Cardiac fibroblast (primary cell): ENCODE measurements at places on chromosomes 2 and 18.

GRCh38 chr2:102663381-102663780 is 44.0 kb downstream of the SLC9A2 start:
- DNase-seq, result no peak

DNA sequence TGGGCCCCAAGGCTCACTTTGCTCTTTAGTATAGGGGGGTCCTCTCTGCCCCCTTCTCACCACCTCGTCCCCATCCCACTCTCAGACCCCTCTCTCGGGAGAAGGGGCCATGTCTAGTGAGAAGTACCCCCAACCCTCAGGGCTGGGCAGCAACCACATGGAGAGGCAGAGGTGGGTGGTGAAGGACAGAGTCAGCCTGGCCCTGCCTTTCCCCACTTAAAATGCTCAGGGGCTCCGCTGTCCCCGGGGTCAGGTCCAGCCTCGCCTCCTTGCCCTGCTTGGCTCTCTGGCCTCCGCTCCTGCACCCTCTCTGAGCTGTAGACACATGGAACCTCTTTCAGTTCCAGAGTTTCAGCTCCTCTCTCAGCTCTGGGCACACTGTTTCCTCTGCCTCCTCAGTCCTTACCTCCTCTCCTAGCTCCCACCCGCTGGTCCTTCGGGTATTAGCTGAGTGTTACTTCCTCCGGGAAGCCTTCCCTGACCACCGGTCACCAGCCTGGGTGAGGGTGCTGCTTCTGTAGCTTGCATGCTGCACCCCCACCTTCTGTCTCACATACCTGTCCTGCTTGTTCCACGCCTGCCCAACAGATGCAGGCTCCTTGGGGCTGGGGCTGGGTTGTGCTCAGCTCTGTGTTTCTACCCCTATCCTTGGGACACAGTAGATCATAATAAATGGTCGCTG is 79.5 kb upstream of the OTOF start:
- DNase-seq, result no peak

GRCh38 chr18:42025974-42026625 is 71.1 kb downstream of the PIK3C3 start:
- no peak for DNase-seq

DNA sequence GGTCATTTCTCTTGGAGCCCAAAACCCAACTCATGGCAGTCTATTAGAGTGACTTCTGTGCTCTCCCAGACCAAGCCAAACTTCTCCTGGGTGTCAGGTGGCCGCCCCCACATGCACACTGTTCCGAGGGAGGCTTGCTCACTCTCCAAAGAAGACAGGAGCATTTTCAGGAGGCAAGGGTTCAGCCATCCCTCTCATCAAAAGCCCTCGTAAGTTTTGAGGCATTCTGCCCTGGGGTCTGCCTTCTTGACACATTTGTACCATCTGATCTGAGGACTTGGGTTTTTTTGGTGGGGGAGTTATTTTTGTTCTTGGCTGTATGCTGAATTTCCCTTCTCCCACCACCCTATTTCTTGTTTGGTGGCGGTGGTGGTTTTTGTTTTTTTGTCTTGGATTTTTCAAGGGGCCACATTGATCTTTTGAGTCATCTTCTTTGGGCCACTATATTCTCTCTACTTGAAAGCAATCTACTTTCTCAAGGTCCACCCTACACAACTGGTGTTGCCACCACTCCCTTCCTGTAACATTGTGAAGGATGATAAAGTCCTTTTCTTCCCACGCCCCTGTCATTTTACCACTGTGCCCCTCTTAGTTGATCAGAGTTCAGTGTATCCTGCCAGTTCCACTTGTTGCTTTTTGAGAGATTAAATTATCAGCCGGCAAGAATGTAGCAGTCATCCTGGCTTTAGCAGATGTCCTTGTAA is 255.8 kb downstream of the CYP26B1 start:
- no peak for DNase-seq

DNA sequence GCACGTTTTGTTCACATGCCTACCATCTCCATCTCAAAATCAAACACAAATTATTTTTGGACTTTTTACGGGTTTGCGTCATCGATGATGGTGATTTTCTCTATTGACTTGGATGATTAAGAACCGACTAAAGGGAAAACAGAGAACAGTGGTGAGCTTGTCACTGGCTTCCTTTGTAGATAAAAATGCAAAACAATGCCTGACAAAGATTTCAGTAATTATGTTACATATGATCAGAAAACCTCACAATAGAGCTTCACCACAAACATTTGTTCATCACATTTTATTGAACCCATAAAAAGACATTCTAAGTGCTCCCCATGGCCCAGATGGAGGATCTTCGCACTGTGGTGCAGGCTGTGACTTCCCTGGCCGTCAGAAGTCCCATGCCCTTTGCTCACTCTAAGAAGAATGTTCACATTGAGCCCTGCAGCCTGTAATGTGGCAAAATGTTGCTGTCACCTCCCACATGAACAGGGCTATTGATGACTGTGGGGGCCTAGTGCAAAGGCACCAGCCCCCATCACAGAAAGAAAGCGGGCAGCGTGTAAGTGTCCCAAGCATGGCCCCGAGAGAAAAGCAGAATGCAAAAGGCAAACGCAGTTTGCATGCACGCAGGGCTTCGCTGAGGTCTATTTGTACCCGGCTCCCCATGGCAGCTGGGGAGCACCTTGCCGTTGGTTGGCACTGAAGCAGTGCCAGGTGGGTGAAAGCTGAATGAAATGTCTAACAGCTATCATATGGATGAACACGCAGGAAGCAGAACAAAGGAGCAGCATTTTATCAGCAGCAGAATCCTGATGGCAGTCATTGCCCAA is 60.6 kb downstream of the BCL2 start:
- DNase-seq, result no peak

GRCh38 chr2:177396703-177397460 is 4.3 kb downstream of the AGPS start:
- DNase-seq, result peak; percentile 90

- no peak for DNase-seq
These were observed 158.2 kb upstream of the CRIM1 start for GRCh38 chr2:36197181-36197971.

- DNase-seq, result no peak
These were observed 142.1 kb upstream of the CYP26B1 start for GRCh38 chr2:72289736-72290135.

GRCh38 chr2:88350331-88351248 is 101.9 kb downstream of the FOXI3 start:
- DNase-seq, result peak; percentile 34

DNA sequence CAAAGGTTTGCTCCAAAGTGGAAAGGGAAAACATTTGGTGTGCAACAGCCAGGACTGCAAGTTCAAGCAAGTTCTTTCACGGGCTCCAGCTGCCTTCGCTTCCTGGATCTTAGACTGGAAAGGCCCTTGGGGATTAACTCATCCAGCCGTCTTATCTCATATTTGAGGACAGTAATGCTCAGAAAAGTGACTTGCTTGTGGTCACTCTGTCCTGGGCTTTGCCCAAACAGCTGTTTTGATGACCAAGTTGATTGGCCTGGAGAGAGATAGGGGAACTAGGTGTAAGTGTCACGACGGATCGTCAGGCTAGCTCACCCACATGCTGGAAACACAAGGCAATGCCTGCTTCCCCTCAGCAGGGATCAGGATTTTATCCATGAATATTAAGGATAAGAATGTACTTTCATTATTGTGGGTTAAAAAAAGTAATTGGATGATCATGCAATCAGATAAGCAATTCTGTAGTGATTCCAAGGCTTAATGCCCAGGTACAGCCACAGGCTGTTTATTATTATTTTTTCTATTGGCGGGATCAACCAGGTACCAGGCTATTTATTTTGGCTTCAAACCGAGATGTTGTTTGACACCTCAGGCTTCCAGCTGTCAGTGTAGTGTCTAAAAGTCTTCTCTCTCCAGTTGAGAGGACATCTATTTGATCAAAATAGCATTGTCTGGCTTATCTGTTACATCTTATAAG is 162.5 kb upstream of the EPAS1 start:
- peak; percentile 82 for DNase-seq

- no peak for DNase-seq
These were observed 136.5 kb upstream of the NFATC1 start for GRCh38 chr18:79259218-79259617.

DNA sequence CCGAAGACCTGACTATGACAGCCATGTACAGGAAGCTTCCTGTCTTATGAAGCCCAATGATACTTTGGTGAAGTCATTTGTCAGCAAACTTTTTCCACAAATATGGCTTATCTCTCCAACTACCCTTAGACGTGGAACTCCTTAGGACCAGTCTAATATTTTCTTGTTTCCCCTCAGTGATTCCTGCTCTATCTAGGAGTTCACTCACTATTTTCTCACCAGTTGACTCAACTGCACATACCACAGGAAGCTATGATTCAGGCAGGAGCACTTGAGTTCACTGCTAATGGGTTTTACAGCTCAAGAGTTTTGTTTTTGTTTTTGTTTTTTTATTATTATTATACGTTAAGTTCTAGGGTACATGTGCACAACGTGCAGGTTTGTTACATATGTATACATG is 109.3 kb downstream of the ANTXR1 start:
- DNase-seq, result peak; percentile 85

- DNase-seq, result peak; percentile 27
These were observed 33.8 kb downstream of the HS1BP3 start for GRCh38 chr2:20617081-20617575.

GRCh38 chr18:6750411-6750810 is 20.9 kb downstream of the ARHGAP28 start:
- DNase-seq, result no peak
